ENCODE measurements at places on chromosomes 6 and 20. TPM values are rescaled to one million over a fixed set of nuclear protein-coding genes. Genes with fewer than 3 reads are reported as not detected.

DNA sequence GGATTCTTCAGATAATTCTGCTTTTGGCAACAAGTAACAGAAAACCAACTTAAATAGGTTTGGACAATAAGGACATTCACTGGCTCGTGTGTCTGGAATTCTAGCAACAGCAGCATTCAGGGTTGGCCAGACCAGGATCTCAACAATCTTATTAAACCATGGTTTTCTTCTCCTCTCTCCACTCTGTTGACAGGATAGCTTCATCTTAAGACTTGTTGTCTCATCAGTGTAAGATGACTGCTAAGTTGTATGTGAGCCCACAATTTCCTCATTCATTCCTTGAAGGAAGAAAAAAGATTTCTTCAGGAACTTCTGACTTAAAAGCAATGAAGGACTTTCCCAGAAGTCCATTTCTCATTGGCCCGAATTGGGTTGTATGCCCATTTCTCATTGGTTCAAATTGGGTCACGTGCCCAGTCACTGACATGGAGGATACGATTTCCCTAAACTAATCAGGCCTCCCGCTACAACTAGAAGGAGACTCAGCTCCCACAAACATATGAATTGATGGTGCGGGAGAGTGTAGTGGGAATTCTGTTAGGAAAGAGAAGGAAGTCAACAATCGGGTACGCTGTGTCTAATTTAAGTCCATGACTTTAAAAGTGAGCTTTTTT is 83.7 kb downstream of the SLC22A3 start:
- no peak for DNase-seq

DNA sequence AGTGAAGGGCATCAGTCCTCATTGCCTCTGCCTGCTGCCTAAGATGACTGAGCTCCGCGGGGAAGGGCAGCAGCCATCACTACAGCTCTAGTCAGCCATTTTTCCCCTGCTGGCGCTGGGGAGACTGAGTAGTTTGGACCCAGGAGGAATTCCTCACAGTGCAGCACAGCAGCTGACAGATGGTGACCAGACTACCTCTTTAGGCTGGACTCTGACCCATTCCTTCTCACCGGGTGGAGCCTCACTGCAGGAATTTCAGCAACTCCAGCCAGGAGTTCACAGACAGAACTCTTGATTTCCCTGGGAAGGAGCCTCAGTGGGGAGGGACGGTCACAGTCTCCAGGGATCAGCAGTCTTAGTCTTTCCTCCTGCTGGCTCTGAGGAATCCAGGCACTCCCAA is 492.0 kb upstream of the MMS22L start:
- DNase-seq, result no peak

- DNase-seq, result no peak
Observed at GRCh38 chr6:168418711-168419121, 22.3 kb upstream of the SMOC2 start.

Gene HLA-DMA
- polyA plus RNA-seq, result 22.1 TPM

GRCh38 chr6:157725836-157726235 is 97.2 kb upstream of the SNX9 start:
- DNase-seq, result no peak

Gene KCNQ5
- 3.4 TPM for polyA plus RNA-seq

- DNase-seq, result no peak
Observed at GRCh38 chr20:24701668-24702067, 232.2 kb downstream of the SYNDIG1 start.

GRCh38 chr20:49353348-49353747 is 75.5 kb upstream of the ZNFX1 start:
- DNase-seq, result no peak

- no peak for DNase-seq
Observed at GRCh38 chr6:6332811-6333244, 12.4 kb upstream of the F13A1 start.

GRCh38 chr6:24797596-24798216 is 1.0 kb downstream of the ARMH2 start:
- DNase-seq, result no peak

Gene CD24
- 165 TPM for polyA plus RNA-seq

GRCh38 chr6:113694278-113695077 is 162.7 kb upstream of the MARCKS start:
- no peak for DNase-seq

Gene GLP1R
- 1.0 TPM for polyA plus RNA-seq

Gene NMBR
- 0.45 TPM for polyA plus RNA-seq

DNA sequence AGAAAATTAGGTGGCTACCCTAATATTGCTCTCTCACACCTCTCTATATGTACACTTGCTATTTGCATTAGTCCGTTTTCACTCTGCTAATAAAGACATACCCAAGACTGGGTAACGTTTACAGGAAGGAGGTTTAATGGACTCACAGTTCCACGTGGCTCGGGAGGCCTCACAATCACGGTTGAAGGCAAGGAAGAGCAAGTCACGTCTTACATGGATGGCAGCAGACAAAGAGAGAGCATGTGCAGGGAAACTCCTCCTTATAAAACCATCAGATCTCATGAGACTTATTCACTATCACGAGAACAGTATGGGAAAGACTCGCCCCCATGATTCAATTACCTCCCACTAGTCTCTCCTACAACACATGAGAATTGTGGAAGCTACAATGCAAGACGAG is 53.4 kb downstream of the EPM2A start:
- no peak for DNase-seq

GRCh38 chr6:156191895-156192294 is 585.3 kb upstream of the ARID1B start:
- no peak for DNase-seq

Gene OR2B6
- polyA plus RNA-seq, result 0.28 TPM

- DNase-seq, result no peak
Observed at GRCh38 chr20:5643936-5644335, 106.3 kb upstream of the SHLD1 start.

DNA sequence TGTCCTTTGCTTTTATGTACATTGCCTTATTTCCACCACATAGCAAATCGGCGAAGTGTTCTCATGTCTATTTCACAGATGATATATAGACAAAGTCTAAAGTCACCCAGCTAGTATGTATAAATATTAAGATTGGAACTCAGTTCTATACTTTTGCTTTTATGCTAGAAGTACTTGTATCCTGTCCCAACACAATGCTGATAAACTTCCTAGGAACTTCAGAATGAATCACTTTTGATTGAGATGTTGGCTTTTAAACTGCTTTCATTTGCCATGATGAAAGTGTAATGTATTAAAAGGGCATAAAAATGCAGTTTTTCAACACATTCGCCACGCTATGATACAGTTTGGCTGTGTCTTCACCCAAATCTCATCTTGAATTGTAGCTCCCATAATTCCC is 50.8 kb downstream of the GCLC start:
- DNase-seq, result no peak

DNA sequence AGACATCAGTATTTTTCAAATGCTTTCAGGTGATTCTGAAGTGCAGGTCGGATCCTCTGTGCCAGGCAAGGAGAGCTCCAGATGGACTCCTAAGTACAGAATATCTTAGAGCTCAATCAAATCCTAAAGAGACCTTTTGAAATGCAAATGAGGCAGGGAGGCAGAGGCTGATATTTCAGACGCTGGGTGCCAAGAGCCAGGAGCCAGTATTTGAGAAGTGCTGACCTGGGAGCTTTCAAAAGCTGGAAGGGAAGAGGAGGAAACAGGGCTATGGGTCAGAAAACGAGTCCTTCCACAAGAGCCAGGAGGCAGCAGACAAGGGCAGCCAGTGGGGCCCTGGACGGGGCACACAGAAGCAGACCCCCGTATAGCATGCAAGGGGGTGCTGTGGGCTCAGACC is 46.1 kb upstream of the DSN1 start:
- DNase-seq, result no peak

- DNase-seq, result peak; percentile 66
Observed at GRCh38 chr6:90393232-90393884, 96.7 kb upstream of the BACH2 start.

GRCh38 chr6:14844411-14844810 is 401.5 kb upstream of the JARID2 start:
- no peak for DNase-seq

DNA sequence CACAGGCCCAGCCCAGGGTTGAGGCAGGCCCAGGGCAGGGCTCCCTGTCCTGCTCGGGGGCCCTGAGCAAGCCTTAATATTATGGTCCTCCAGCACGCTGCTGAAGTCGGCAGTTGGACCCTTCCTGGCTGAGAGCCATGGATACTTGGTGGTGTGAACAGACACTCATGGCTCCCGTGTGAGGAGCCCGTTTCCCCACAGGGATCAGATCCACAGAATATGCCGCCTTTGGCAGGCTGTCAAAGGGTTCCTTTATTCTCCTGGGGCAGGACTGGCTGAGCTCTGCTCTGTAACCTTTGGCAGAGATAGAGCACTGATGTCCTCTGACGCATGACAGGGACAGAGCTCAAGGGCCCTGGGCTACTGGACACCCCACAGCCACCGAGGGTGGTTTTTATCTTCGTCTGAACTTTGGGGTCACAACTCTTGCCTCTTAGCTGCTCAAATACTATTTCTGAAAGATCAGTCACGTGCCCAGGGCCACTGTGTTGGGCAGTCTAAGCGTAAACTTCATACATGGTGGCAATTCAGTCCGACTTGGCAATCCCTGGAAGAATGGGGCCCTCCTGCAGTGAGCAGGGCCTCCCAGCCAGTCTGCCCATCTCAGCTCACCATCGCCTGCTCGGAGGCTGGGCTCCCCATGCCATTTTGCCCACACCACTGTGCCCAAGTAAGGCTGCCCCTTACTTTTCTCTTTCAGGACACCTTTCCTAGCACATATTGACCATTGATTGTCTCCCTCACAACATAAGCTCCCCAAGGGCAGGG is 49.1 kb downstream of the TTI1 start:
- no peak for DNase-seq

- no peak for DNase-seq
Observed at GRCh38 chr20:62010551-62011402, 54.9 kb downstream of the TAF4 start.

GRCh38 chr20:32339116-32339515 is 19.0 kb upstream of the ASXL1 start:
- peak; percentile 15 for DNase-seq

GRCh38 chr6:139231206-139231605 is 60.6 kb downstream of the TXLNB start:
- DNase-seq, result no peak

DNA sequence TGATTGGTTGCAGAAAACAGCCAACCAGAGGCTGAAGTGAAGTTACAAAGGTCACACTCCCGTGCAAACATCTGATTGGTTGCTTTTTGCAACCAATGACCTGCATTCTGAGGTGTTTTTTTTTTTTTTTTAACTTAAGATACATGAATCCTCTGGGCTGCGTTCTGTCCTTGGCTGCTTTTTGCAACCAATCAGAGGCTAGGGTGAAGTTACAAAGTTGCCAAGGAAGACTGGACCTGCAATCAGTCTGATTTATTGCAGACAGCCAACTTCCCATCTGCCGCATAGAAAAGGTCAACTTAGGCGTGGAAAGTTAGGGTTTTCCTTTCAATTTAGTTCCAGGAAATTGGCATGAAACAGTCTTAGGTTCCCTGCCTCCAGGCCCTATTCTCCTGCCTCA is 292.9 kb downstream of the PLCB1 start:
- DNase-seq, result no peak

Gene GNAS-AS1
- 0.87 TPM for polyA plus RNA-seq

GRCh38 chr20:61220131-61220530 is 31.9 kb upstream of the CDH4 start:
- no peak for DNase-seq

Gene ZC2HC1B
- polyA plus RNA-seq, result not detected

- DNase-seq, result no peak
Observed at GRCh38 chr20:2822073-2822472, 5.9 kb downstream of the TMEM239 start.

DNA sequence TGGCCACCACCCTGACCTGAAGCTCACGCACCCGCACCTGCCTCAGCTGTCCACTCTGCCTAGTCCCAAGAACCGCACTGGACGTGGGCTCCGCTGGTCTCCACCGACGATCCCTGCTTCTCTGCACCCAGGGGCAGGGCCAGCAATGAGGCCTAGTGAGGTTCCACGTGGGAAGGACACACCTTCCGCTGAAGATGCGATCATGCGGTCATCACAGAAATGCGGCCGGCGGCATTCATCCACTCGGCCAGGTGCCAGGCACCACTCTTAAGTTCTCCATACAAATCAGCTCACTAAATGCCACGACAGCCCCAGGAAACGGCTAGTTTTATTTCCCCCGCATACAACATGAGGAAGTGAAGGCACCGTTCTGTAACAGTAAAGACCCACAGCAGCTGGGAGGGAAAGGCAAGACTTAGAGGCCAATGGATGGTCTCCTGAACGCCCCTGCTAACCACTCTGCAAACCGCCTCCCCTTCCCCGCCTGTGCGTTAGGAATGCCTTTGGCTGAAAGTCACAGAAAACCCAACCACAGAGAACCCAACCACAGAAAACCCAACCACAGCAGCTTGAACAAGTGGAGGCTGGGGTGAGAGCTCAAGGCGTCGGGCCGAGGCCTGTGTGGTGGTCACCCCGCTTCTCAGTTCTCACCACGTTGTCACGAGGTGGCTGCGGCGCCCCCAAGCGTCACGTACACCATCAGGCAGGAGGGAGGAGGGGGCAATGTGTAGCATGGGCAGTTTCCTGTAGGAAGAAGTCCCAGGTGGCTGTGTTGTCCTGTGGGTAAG is 204.4 kb downstream of the TAF4 start:
- DNase-seq, result no peak

- no peak for DNase-seq
Observed at GRCh38 chr20:46678516-46678915, 10.7 kb downstream of the TP53RK start.

DNA sequence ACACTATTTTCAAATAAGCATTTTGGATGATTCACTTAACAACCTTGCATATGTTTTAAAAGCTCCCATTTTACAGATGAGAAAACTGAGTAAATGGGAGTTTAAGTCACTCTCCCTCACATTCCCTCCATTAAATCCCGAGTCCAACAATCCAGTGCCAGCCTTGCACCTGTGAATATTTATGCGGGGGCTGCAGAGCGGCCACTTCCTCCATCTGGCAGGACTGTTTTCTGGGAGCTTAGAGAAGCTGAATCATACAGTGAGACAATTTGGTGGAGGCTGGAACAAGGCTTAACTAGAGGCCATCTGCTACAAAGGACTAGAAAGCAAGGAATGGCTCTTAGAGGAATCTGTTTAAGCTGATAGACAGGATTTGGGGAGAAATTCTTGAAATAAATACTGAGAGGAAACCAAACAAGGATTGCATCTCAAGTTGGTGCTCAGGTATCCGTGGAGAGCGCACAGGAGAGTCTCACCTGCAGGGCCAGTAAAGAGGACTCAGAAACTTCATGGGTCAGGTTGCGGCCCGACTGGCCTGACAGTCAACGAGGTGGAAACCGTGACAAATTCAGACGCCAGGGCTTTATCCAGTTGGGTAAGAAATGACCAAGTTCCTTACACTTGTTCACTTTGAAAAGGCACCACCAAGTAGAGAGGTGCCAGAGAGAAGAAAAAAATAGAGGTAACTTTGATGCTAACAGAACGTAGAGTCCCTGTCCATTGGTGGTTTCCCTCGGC is 478.5 kb downstream of the QKI start:
- DNase-seq, result no peak

DNA sequence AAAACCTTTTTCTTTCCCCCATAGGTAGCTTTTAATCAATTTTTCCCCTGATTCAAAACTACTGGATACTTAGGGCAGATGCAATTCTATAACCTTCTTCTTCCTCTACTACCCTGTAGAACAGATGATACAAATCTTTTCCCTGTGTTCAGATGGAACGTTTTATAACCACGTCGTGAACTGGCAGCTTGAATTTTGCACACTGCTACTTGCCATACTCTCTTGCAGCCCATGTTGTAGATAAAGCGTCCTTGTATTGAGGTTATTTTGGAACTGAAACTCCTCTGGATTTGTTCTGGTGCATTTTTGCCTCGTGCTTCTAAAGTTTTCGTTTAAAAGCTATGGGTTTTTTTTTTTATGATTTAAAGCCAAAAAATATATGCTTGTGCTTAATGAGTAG is 440.2 kb downstream of the RFPL4B start:
- peak; percentile 38 for DNase-seq

All from right lung (tissue), 10 donors.